ENCODE measurements at places on chromosomes 3 and 15.

DNA sequence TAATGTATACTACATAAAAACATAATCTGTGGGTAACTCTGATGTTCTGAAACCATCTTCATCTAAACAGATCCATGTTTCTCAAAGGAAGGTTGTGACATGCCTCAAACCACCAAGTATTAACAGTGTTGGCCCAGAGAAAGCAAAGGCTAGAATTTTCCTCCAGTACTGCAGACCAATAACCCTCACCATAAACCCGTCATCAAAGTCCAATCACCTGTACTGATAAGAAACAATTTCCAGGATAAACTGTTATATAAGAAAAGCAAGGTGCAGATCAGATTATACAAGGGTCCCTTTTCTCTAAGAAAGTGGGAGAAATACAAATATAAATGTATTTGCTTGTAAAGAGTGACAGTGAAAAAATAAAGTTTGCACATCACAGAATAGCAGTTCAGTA lies 32.3 kb downstream of the TBC1D2B start:
- DNase-seq, result no peak

- peak; percentile 43 for DNase-seq
These were observed 34.8 kb upstream of the RPL32 start for GRCh38 chr3:12875857-12876836.

- DNase-seq, result no peak
These were observed 1.4 kb downstream of the IGF1R start for GRCh38 chr15:98649472-98650416.

DNA sequence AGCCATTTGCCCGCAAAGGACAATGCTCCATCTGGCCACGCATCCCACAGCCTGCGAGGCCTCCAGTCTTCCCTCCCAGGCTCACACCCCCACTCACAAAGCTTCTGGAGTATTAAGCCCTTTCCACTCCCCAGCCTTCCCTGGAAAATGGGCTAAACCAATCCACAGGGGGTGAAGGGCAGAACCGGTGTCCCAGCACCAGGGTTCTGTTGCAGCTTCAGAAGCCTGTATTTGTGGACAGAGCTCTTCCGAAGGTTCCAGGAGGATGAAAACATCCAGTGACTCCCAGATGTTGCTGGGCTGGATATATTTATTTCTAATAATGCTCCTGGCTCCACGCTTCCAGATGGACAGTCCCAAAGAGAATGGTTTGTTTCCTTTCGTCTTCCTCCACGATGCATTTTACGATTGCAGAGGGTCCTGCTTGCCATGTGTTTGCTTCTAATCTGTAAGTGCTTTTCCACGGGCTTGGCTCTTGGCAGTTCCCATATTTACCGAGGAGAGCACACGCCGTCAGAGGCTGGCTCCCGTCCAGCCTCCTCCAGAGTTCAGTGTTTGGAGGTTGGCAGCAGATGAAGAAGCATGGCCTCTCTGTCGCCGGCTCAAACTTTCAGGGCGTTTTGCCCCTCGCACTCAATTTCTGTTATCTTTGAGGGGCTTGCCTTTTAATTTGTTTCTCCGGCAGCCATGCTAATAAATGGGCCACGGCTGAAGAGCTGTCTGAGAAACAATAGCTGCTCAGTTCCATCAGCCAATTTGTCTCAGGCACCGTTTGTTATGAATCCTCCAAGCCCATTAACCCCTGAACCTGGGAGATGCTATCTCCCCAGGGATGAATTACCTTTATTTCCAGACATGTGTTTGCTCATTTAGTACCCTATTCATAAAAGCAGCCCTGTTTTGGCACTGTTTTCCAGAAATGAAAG lies 367.9 kb upstream of the PROK2 start:
- DNase-seq, result no peak

GRCh38 chr3:10279384-10280176 lies 13.2 kb downstream of the GHRL start:
- no peak for DNase-seq

DNA sequence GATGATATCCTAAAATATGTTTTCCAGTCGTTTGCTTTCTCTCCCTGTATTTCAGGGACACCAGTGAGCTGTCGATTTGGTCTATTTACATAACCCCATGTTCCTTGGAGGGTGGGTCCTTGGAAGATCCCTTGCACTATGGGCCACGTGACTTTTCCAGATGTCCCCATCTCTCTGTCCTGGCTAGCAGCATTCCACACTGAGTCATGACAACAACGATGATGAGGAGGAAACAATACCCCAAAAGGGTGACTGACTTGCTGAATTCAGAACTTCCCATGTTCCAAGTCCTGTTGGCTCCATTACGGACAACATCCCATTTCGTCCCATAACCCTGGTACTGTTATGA lies 134.3 kb downstream of the NSMCE3 start:
- DNase-seq, result no peak

DNA sequence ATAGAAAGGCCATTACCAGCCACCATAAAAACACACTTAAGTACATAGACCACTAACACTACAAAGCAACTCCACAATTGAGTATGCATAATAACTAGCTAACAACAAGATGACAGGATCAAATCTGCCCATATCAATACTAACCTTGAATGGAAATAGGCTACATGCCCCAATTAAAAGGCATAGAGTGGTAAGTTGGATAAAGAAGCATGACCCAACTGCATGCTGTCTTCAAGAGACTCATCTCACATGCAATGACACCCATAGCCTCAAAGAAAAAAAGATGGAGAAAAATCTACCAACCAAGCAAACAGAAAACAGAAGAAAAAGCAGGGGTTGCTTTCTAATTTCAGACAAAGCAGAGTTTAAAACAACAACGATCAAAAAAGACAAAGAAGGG lies 218.7 kb downstream of the ISL2 start:
- DNase-seq, result no peak

All from NT2/D1 (cell line).